ENCODE measurements at places on chromosomes 2 and 18.

DNA sequence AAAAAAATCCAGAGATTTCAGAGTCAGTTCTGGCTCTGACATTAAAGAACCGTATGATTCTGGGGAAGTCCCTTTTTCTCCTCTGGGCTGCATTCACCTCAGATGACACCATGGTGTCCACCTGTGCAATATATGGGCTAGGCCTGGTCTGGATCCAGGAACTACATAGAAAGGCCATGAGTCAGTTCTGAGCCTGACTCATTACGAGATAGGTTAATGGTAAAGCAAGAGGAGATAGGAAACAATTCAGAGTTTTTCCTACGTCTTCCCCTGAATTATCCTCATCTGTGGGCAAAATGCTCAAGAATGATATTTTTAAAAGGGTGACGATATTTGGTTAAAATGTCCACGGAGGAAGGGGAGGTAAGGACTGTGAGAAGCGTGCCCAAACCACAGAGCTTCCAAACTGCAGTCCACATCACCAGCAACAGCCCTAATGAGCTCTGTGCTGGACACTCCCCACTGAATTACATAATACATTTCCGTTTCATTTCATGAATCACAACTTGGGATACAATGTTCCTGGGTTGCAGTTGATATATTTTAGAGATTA, 180.1 kb upstream of the OSR1 start:
- no peak for DNase-seq

GRCh38 chr2:111207851-111208250, 87.1 kb downstream of the BCL2L11 start:
- DNase-seq: no peak

- DNase-seq: no peak
These were observed 17.0 kb downstream of the RRM2 start for GRCh38 chr2:10139536-10139935.

DNA sequence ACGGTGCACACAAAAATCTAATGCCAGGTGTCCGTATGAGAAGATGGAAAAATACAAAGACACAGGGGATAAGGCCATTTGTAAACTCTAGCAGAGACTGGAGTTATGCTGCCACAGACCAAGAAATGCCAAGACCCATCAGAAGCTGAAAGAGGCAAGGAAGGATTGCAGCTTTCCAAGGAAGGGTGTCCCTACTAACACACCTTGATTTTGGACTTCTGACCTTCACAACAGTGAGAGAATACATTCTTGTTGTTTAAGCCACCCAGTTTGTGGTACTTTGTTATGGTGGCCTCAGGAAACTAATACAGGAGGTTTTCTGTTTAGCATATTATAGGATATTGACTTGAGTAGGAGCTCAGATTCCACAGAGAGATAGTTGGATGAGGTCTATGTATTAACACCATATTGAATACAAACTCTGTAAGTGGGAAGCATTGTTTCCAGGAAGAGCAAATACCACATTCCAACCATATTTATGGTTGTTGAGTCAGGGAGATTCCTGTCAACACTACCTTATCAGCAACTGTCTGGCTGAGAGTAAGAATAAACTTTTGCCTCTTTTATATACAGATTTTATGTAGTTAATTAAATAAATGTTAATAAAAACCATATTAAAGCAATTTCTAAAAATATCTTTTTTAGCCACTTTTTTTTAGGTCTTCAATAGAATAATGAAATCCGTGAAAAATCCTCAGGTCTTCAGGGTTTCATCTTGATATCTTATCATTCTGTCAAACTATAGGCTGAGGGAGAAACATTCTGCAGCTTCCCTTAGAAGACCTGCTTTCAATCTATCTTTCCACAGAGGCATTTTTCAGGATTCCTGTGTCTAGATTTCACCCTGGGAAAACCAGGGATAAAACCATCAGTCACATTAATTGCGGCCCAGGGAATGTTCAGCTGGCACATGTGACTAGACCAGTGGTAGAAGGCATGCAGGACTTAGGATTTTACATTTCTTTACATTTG, 35.4 kb upstream of the HNMT start:
- peak; percentile 79 for DNase-seq

DNA sequence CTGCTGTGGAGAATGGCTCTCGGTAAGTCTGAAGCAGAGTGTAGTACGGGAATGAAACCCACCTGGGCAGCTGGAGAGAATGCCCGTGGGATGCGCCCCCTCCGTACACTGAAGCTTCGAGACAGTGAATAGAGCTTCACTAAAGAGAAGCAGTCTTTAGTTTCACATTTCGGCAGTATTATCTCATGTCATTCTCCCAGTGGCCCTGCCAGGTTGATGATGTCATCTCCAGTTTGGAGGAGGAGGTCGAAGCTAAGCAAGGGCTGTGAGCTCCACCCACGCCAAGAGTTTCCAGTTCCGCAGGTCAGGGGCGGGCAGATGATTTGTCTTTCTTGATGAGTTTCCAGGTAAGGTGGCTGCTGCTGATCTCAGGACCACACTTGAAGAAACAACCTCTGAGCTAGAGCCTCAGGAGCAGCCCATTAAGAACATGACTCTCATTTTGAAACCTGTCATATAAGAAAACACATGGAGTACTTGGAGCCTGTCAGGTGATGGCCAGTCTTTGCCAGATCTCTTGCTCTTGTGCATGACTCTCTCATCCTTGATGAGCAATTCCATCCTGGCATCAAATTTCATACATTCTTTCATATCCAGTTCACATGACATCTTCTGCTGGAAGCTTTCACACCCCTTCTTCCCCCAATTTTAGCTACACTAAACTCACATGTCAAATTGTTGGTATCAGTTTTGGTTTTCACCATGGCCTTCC, 475.0 kb downstream of the RNF144A start:
- DNase-seq: peak; percentile 59

DNA sequence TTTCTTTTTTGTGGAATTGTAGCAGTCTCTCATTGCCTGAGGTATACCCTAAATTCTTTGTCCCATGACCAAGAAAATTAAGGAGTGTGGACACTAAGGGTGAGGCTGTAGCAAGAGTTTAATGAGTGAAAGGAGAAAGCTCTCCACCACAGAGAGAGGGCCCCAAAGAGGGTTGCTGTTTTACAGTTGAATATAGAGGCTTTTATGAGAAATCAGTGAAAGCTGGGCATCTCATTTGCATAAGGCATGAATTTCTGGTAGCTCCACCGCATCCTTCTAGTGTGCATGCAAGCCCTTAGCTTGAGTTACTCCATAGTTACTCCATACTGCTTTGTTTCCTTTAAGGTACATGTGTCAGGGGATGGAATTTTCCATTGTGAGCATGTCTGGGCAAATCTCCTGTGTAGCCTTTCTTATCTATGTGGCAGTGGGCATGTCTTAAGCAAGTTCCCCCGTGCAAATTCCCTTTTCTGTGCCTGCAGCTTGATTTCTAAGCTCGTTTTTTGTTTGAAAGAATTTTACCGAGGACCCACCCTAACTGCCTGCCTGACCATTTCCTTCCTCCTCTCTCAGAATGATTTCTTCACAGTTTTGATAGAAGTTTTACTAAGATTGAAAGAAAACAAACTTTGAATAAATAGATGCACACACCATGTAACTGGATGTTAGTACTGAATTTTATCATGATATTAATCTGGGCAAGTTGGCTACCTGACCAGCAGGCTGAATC, 218.9 kb downstream of the PARD3B start:
- DNase-seq: no peak

Data from NCI-H69 (cell line).